ENCODE measurements at places on chromosomes 4 and X. TPM values are rescaled to one million over a fixed set of nuclear protein-coding genes. Genes with fewer than 3 reads are reported as not detected.

TMEM144 gene
- 6.8 TPM for total RNA-seq

CXCL13 gene
- total RNA-seq, result not detected

MAGEB17 gene
- 0.79 TPM for total RNA-seq

INTU gene
- total RNA-seq, result 1.7 TPM

DNA sequence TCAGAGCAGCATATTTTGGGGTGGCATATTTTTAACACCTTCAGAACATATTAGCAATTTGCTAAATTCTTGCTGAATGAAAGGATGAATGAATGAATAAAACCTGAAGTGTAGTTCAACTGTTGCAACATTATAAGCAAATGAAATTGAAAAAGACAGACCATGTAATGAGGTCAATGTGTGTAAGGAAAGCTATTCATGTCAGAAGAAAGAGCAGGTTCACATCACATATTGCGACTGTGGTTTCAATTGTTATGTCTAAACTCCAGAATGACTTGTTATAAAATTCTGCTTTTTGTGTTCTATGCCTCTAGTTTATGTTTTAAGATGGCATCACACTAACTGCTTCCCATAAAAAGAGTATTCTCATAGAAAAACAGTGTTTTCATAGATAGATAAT, 32.9 kb upstream of the DSPP start:
- H3K4me3 ChIP-seq, result no peak overlapping the region
- no peaks in the 10 kb centered on the region for H3K36me3 ChIP-seq
- no peaks in the 10 kb centered on the region for H3K4me1 ChIP-seq
- H3K27ac ChIP-seq, result no peak overlapping the region

DNA sequence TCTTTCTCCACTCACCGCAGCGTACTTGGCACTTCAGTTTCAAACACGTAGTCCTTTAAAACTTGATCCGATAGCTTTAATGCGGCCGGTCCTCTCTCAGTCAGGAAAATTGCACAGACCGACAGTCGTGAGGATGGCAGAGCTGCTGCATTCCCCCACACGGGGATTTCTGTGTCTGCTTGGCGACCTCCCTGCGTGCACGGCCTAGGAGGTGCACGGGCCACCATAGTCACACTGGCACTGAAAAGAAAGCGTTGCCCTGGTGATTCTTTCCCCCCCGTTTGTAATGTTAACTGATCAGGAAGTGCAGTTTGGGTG, 10.3 kb downstream of the AKAP17A start:
- no peak overlapping the region for H3K27ac ChIP-seq
- no peak overlapping the region for H3K4me3 ChIP-seq
- H3K36me3 ChIP-seq, result peaks cover 62% of the 10 kb centered on the region
- H3K27me3 ChIP-seq, result no peaks in the 10 kb centered on the region
- no peaks in the 10 kb centered on the region for H3K4me1 ChIP-seq
- no peak for DNase-seq

GRCh38 chrX:8663325-8663724, 68.6 kb downstream of the ANOS1 start:
- H3K36me3 ChIP-seq, result no peaks in the 10 kb centered on the region
- H3K27me3 ChIP-seq, result no peaks in the 10 kb centered on the region
- DNase-seq, result no peak
- no peak overlapping the region for H3K27ac ChIP-seq

- H3K27me3 ChIP-seq, result no peaks in the 10 kb centered on the region
- no peak overlapping the region for H3K4me3 ChIP-seq
- H3K36me3 ChIP-seq, result peaks cover 10% of the 10 kb centered on the region
- no peaks in the 10 kb centered on the region for H3K4me1 ChIP-seq
- no peak overlapping the region for H3K27ac ChIP-seq
Measured at GRCh38 chr4:41683326-41683725, 65.2 kb downstream of the PHOX2B start.

GRCh38 chrX:133913658-133914388, 71.6 kb downstream of the GPC3 start:
- H3K36me3 ChIP-seq, result no peaks in the 10 kb centered on the region
- no peaks in the 10 kb centered on the region for H3K4me1 ChIP-seq
- H3K27me3 ChIP-seq, result no peaks in the 10 kb centered on the region
- no peak for DNase-seq
- H3K4me3 ChIP-seq, result no peak overlapping the region

DNA sequence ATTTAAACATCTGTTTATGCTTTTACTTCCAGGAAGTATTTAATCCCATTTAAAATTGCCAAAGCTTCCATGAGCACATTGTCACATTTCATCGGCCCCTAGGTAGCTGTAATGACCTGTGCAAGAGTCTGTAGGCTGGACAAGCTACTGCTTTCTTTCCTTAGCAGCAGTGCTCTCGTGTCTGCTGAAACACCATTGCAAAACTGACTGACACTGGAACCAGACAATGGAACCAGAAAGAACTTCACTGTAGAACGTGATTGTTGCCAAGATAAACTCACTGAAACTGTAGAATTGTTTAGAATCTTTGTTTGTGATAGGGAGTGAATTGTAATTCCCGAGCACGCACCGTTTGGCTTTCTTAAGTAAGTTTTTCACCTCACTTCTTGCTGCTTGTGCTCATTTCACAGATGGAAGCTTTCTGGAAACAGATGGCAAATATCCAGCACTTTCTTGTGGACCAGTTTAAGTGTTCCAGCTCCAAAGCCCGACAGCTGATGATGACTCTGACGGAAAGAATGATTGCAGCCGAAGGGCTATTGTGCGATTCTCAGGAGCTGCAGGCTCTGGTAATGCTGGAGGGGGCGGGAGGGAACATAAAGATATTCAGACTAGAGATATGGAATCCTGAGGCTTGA, 36.9 kb downstream of the EVC start:
- no peak overlapping the region for H3K4me3 ChIP-seq
- H3K4me1 ChIP-seq, result no peaks in the 10 kb centered on the region
- no peaks in the 10 kb centered on the region for H3K27me3 ChIP-seq
- H3K36me3 ChIP-seq, result no peaks in the 10 kb centered on the region
- DNase-seq, result no peak
- no peak overlapping the region for H3K27ac ChIP-seq

Data from pancreas (tissue), 10 donors.